ENCODE measurements at places on chromosomes 6 and 20.

- no peak for DNase-seq
These were observed 84.1 kb downstream of the SLC23A2 start for GRCh38 chr20:4916971-4917881.

DNA sequence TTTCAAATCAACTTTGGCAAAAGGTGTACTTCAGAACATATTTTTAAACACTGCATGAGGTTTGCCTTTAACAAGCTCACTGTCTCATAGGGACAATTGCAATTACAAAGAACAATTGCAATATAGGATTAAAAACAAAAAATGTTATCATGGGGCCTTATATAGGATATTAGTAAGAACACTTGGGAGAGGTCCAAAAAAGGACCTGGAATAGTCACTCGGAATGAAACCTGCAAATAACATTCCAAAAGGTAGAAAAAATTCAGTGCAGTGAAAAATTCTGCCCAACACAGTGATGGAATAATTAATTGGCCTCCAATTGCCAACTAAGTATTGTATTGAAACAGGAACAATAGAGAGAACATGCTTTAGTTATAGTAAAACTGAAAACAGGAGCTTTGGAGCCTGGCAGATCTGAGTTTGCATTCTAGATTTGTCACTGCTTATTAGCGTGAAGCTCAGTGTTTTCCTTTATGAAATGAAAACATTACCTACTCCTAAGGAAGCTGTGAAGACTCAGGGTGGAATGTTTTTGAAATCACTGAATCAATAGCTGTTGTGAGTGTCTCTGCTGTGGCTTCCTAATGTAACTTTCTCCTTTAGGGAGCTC, 172.6 kb upstream of the BMP5 start:
- DNase-seq, result no peak

DNA sequence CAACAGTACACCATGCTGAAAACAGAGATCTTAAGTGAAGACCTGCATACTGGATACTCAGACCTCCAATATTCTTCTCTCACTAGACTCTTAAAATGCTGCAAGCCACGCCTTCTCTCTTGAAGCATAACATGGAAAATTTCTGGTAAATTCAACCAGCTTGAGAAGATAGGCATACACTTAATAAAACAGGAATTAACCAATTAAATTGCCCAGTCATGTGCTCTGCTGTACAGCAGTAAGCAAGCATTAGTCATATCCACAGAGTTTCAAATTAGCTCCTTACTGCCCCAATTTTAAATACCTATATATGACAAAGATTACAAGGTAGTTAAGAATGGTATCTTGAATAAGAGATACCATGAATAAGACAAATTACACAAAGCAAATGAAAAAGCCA, 53.8 kb downstream of the C6orf58 start:
- DNase-seq, result no peak

GRCh38 chr20:1533059-1533458, 24.4 kb downstream of the SIRPD start:
- no peak for DNase-seq

GRCh38 chr6:135789375-135790050, 62.0 kb upstream of the PDE7B start:
- no peak for DNase-seq

GRCh38 chr6:166618866-166619761, 7.9 kb downstream of the RPS6KA2 start:
- no peak for DNase-seq

- DNase-seq, result no peak
These were observed 233.4 kb upstream of the FLRT3 start for GRCh38 chr20:14570811-14571210.

DNA sequence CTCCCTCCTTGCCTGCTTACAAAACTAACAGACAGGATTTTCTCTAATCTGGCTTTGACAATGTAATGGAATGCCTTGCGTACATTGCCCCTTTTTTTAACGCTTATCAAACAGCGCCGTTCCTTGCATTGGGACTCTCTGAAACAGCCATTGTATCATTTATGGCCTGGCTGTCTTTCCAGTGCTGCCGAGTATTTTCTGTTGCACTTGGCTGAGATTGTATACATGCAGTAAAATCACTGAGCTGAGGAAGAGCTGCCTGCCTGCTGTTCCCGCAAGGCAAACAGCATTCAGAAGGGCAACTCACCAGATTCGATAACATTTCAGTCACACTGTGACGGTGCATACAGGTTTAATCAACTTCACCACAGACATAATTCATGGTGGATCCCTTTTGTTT, 106.0 kb downstream of the SH3BGRL2 start:
- no peak for DNase-seq

DNA sequence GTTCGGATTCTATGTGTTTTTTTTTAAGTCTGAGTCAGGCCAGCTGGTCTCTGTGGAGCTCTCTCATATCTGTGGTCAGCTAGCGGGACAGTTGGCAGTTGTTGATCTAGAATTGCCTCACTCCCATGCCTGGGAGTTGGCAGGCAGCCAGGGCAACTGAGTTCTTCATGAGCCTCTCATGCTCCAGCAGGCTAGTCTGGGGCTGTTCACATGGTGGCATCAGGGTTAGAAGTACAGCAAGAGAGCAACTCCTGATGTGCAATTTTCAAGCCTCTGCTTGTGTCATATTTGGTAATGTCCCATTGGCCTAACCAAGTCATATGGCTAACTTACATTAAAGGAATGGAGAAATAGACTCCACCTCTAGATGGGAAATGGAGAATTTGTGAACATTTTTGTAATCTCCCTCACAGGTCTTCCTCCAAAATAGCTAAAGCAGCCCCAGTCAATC, 6.7 kb upstream of the IFT52 start:
- DNase-seq, result no peak

DNA sequence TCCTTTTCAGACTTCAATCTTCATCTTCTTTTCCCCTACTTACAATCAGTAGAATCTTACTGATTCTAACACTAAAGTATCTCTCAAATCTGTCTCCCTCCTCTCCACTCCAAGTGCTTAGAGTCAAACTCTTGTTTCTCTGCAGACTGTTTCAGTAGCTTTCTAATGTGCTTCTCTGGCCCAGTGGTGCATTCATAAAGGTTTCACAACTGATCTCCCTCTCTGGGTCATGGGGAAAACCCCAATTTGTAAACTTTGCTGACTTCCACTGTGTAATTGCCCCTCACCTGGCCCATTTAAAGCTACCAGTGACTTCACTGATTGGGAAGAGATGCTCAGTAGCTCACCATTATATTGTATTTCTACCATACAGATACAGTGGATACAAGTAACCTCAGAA, 183.6 kb downstream of the FAXC start:
- DNase-seq, result no peak

DNA sequence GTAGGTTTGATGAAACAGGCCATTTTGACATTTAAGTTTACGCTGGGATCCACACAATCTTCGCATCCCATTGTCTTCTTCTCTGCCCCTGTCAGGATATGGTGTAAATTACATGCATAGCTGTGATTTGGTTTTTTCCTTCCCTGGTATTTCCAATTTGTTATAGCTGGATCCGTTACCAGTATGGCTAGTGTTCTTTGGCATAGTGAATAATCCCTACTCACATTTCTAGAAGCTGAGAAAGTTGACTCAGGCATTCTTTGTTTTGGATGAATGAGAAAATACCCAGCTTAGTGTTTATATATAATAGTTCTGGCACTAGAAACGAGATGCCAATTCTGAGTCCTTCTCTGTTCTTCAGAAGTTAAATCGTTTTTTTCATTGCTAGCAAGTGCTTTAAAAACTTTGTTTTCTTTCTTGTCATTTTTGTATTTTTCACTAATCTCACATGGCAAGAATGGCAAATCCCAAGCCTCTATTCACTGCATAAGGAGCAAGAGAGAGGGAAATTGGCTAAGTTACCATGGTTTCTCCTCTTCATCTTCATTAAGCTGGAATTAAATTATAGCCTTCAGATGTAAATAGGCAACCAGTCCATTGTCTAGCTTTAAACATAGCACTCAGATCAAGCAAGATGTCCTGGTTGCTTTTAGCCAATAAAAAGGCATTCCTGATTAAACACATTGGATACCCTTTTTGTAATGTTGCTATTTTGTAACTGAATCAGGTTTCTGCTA, 91.9 kb upstream of the LAMP5 start:
- no peak for DNase-seq

DNA sequence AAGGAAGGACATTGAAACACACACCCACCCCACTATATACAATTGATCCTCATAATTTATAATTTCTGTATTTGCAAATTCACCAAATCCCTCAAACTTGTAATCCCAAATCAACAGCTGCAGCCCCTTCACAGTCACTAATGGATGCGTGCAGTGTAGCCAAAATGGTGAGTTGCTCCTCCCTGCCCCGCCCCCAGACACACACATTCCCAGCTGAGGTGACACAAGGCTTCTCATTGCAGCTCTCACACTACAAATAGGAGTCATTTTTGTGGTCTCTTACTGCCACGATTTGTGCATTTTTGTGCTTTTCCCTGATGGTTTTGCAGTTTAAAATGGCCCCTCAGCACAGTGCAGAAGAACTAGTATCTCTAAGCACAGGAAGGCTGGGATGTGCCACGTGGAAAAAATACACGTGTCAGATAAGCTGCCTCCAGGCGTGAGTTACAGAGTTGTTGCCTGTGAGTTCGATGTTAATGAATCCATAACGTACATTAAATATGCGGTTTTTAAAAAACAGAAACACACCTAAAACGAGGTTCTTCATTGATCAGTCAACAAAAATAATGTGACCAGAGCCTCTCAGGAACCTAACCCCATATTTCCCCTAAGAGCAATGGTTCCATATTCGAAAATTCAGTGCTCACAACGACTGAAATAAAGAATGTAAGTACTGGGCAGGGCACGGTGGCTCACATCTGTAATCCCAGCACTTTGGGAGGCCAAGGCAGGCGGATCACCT, 8.2 kb downstream of the ATP9A start:
- no peak for DNase-seq

DNA sequence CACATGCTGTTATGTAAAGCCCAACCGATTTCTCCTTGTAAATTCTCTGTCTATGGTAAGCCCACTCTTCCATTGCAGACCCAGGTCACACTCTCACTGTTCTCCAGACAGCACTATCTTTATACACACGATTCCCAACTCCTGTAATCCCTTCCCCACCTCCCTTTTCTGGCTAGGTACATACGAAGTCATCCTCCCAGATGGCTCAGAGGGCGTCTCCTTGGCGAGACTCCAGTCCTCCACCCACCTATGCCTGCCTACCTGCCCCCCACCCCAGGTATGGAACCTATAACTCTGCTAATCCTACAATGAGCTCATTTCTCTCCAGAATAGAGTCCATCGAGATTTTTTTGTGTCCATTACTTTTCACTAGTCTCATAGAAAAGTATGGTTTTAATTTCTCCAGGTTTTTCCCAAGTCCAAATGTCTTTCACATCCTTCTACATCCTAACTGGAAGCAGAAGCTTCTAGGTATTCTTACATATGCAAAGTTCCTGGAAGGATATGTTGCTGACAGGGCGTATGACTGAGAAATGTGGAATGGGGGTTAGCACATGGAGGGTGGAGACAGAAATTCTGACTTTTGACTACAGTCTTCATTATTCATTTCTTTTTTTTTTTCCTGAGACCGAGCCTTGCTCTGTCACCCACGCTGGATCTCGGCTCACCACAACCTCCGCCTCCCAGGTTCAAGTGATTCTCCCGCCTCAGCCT, 22.8 kb downstream of the SCML4 start:
- DNase-seq, result no peak

DNA sequence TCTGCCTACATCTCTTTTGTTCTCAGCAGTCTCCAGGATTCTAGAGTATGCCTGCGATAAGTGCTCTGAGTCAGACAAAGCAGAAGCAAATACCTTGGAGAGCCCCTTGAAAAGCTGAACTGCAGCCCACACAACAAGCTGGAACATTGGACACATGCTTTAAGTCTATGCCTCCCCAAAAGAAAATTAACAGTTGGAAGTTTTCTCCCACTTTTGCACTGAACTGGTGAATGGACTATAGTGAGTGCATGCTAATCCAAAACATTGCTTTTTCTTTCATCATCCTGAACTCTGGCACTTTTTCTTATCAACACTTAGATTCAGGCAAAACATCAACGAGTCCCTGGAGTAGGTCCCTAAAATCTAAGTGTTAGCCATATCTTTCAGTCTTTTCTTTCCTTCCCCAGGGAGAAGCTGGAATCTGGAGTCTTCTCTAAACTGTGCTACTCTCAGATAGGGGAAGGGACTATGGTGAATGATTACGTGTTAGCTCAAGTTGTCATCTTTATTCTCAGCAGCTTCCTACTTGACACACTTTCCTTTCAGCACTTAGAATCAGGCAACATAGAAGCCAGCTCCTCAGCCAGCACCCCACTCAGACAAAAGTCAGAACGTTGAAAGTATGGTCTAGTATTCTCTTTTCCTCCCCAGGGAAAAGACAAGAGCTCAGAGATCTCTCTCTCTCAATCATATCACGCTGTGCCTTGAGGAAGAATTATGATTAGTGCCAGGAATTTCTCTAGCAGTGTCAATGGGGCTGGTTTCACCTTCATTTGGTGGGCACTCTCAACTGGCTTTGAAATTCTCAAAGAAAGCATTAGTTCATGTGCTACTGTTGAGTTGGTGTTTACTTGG, 811.0 kb upstream of the GJE1 start:
- no peak for DNase-seq

GRCh38 chr20:33262658-33263065, 20.4 kb upstream of the BPIFB1 start:
- peak; percentile 66 for DNase-seq

DNA sequence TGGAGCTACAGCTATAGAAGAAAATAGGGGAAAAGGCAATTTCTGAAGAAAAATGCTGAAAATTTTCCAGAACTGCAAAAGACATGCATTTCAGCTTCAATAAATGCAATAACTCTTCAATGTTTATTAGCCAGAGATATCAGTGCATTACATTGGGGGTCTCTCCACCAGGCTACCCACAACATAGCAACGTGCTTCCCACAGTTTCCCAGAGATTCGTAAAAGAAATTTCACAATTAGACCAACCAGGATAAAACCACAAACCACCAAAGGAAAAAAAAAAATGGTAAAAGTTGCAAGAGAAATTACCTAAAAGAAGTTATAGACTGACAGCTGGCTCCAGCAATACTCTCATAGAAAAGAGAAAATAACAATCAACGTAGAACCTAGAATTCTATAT, 16.0 kb downstream of the LY86 start:
- DNase-seq, result no peak

DNA sequence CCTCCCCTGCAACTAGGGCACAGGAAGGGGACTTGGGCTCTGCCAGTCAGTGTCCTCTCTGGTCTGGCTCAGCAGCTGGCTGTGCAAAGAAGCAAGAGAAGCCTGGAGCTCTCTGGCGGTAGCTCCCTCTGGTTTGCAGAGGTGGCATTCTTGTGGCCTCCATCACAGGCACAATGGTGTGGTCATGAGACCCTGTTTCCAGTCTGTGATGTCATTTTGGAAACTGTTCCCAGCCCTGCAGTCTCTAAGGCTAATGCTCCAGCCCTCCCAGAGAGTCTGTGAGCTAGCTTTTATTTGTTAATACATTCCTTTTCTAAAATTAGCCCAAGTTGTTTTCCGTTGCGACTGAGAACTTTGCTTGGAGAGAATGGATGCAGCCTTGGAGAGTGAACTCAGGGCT, 69.5 kb upstream of the FOXQ1 start:
- DNase-seq, result no peak

- DNase-seq, result no peak
These were observed 67.9 kb downstream of the LIN28B start for GRCh38 chr6:105024803-105025202.

GRCh38 chr6:137413482-137413881, 80.7 kb downstream of the OLIG3 start:
- no peak for DNase-seq

All from NCI-H446 treated with DMSO at 0.1 percent for 48 hours (cell line).